ENCODE measurements at places on chromosomes 4 and X.

GRCh38 chrX:50581405-50581804 lies 110.8 kb upstream of the DGKK start:
- DNase-seq, result no peak

- DNase-seq, result peak; percentile 45
Observed at GRCh38 chr4:38489924-38490639, 173.9 kb upstream of the KLF3 start.

- no peak for DNase-seq
Observed at GRCh38 chrX:120137439-120137838, 21.0 kb upstream of the RHOXF2 start.

DNA sequence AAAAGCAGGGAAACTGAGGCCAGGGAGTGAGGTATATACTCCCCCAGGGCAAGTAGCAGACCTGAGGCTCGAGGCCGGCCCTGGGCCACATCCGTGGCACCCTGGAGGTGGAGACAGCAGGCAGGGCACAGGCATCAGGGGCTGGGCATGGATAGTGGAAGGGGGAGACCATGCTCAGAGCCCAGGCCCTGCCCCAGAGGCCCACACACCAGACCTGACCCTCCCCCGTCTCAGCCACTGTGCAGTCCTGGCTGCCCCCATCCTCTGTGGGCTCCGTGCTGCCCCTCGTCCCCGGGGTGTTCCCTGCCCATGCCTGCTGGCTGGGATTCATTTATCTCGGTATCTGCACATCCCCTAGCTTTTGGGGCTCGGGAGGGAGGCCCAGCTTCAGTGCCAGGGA lies 103.1 kb upstream of the NKX1-1 start:
- no peak for DNase-seq

GRCh38 chr4:170271723-170272122 lies 182.0 kb upstream of the AADAT start:
- DNase-seq, result no peak

DNA sequence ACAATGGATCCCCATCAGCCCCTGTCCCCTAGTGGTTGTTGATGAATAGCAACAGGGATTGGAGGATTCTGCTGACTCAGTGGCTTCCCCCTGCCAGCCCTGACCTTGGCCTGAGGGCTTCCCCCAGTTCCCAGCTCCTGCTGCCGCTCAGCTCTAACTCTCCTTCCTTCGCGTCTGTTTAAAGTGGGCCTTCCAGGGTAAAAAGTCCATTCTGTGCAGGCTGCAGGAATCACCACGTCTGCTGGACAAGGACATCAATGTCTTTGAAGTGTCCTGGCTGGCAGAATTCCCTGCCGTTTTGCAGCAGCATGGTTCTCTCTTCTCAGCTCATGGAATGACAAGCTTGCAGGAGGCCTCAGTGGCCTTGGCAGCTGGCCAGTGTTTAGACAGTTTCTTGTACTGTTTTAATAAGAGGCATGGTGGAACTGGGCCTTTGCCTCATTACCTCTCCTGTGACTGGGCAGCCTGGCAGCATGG lies 152.5 kb upstream of the STX18 start:
- peak; percentile 69 for DNase-seq

DNA sequence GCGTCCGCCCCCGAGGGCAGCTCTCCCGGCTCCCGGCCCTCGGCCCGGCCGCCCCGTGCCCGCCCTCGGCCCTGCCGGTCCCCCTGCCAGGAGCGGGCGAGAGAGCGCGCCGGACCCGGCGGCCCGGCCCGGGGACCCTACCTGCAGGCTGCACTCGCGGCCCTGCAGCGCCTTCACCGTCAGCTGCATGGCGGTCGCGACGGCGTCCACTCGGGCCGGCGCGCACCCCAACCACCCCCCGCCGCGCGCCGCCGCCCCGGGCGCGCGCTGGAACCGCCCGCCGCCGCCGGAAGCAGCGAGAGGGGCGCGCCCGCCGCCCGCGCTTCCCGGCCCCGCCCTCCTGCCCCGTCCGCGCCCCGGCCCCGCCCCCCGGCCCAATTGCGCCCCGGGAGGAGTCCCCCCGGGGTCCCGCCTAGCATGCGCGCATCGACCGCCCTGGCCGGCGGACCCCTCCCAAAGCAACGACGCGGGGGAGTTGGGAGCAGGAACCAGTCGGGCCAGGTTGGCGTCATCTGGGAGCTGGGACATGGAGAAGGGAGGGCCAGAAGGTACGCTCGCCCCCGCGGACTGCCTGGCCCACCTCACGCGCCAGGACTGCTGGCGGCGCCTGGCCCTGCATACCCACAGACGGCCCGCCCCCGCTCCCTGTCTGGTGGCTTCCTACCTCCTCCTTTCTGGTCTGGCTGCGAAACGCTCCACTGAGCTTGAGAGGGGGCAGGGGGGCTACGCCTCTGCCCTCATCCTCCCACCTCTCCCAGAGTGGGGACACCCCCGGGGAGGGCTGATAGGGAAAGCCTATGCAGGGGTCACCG lies at the start of gene UBL4A:
TSS of gene UBL4A (minus strand) at position 220 of the 812 bp plus-strand sequence. CDS start at position 189, 31 bp downstream.
- DNase-seq, result peak; percentile 62

DNA sequence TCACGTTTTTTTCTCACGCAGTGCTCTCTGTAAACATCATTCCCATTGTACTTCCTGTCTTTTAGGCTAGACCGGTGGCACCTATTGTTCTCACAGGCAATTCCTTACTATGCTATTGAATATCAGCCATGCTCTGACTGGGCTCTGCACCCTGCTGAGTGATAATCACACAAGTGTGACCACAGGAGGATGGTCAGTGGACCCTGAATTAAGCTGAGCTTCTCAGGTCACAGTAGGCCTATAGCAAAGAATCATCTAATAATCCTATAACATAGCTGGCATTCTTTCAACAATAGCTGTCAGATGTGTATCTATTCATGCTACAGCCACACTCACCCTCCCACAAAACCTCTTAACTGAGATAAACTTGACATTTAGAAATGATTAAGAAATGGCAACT lies 2399.8 kb upstream of the TENM3 start:
- DNase-seq, result no peak
